Colonic mucosa (tissue), 4 donors: ENCODE measurements at places on chromosomes 3 and 15. TPM values are rescaled to one million over a fixed set of nuclear protein-coding genes. Genes with fewer than 3 reads are reported as not detected.

DNA sequence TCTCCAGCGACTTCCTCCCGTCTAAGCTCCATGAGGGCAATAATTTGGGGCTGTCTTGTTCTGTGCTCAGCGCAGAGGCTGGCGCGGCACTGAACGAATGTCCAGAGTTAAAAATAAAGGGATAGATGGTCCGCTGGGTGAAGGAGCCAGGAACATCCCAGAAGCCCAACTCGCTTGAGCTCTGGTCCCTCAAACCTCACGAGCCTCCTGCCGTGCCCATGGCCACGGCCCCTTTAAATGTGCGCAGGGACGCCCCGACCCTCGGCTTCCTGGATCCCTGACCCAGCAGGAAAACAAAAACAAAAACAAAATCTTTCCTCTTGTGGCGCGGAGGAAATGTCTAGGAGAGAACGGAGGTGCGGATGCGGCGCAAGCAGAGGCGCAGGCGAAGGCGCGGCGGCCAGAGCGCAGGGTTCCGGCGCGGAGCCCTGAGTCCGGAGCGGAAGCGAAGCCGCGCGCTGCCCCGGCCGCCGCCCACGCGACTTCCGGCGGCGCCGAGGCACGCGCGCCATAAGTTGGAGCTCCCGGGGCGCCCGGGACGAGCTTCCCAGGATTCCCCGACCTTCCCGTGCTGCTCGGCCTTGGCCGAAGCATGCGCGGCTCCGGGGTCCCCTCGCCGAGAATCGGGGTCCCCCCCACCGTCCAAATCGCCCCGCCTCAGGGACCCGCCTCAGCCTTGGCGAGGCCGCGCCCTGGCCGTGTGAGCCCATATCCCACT lies 52.9 kb upstream of the WNT7A start:
- no peaks in the 10 kb centered on the region for H3K36me3 ChIP-seq
- DNase-seq = no peak
- no peak overlapping the region for H3K27ac ChIP-seq
- H3K4me1 ChIP-seq = no peaks in the 10 kb centered on the region
- H3K27me3 ChIP-seq = no peaks in the 10 kb centered on the region

- H3K4me1 ChIP-seq = no peaks in the 10 kb centered on the region
- no peak overlapping the region for H3K27ac ChIP-seq
- H3K27me3 ChIP-seq = no peaks in the 10 kb centered on the region
- H3K36me3 ChIP-seq = no peaks in the 10 kb centered on the region
These were observed 31.4 kb downstream of the SETMAR start for GRCh38 chr3:4334548-4334947.

GRCh38 chr3:27714692-27715453 lies 7.2 kb downstream of the EOMES start:
- peaks cover 7% of the 10 kb centered on the region for H3K4me1 ChIP-seq
- H3K27me3 ChIP-seq = peaks cover 37% of the 10 kb centered on the region
- H3K4me3 ChIP-seq = no peak overlapping the region
- peak; percentile 61 for DNase-seq
- no peaks in the 10 kb centered on the region for H3K36me3 ChIP-seq
- no peak overlapping the region for H3K27ac ChIP-seq

DNA sequence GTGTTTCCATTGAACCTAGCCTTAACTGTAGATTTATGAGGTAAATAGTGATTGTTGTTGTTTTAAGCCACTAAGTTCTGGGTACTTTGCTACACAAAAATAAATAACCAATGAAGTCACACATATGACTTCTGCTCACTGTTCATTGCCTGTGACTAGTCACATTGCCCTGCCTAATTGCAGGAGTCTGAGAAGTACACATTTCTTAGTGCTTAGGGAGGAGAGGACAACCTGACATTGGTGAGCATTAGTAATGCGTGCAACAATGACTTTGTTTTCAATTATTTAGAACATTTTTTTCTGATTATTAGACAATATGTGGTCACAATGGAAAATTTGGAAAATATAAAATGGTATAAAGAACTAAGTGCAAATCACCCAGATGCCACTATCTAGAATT lies 133.2 kb upstream of the DAZL start:
- no peak overlapping the region for H3K4me3 ChIP-seq

- H3K27me3 ChIP-seq = no peaks in the 10 kb centered on the region
- H3K27ac ChIP-seq = no peak overlapping the region
- no peak for DNase-seq
- H3K4me1 ChIP-seq = no peaks in the 10 kb centered on the region
- H3K4me3 ChIP-seq = no peak overlapping the region
- H3K36me3 ChIP-seq = no peaks in the 10 kb centered on the region
These were observed 10.0 kb downstream of the ATR start for GRCh38 chr3:142568393-142569017.

DNA sequence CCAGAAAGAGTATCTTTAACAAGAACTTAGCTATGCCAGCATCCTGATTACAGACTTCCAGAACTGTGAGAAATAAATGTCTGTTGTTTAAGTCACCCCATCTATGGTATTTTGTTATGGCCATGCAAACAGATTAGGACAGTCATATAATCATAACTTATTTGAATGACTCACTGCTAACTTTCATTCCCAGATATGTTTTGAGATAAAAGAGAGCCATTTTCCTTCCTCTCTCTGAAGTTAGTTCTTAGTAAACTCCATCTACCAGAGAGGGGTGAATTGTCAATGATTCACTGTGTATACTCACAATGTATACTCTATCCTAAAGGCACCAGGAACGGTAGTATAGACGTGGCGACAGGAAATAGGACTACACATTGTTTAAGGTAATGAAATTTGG lies 179.4 kb upstream of the DPH6 start:
- DNase-seq = no peak
- no peak overlapping the region for H3K4me3 ChIP-seq
- H3K36me3 ChIP-seq = no peaks in the 10 kb centered on the region

DNA sequence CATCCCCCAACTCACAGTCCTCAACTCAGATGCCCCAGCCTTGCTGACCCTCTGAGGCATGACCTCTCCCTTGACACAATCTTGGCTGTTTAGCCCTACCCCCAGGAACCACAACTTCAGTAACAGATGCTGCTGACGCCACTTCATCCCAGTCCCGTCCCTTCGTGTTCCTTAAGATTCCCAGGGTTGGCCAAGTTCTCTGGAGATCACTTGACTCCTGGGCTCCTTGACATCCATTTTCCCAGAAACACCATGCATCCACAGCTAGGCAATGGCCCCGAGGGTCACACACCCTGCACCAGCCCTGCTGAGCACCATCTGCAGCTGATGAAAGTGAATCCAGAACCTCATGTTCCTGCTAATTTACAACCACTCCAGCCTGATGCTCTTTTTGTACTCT lies 6.9 kb downstream of the RTP2 start:
- H3K36me3 ChIP-seq = no peaks in the 10 kb centered on the region
- H3K27ac ChIP-seq = no peak overlapping the region
- no peak overlapping the region for H3K4me3 ChIP-seq
- no peaks in the 10 kb centered on the region for H3K27me3 ChIP-seq

GRCh38 chr15:28933710-28934445 lies 48.1 kb downstream of the APBA2 start:
- H3K27ac ChIP-seq = no peak overlapping the region
- H3K4me1 ChIP-seq = no peaks in the 10 kb centered on the region
- no peaks in the 10 kb centered on the region for H3K36me3 ChIP-seq
- no peak overlapping the region for H3K4me3 ChIP-seq
- no peak for DNase-seq

The CPLX3 gene
- not detected for total RNA-seq

The RIOX2 gene
- 21.9 TPM for total RNA-seq

The FOXL2NB gene
- total RNA-seq = not detected

The CLK3 gene
- total RNA-seq = 83.5 TPM
